CD4-positive, alpha-beta T cell treated with Interleukin-17A for 4 hours (primary cell): ENCODE measurements at places on chromosomes 13 and 19.

- no peak for DNase-seq
These were observed 49.0 kb downstream of the ARHGEF18 start for GRCh38 chr19:7397687-7398086.

DNA sequence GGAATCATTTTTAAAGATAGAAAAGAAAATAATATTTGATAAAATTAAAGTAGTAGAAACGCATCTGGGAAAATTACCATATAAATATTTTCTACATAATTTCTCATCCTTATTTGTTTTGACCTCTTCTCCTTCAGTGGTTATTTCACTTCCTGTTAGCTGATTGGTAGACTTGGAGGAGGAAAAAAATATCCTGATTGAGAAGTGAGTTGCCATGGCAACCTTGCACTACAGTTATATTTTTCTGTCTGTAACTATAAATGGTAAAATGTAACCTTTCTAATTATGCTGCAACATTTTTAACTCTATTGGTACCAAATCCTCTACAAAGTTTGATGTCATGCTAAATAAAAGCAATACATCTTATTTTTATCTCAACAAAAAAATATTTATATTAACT is 45.2 kb downstream of the SCEL start:
- no peak for DNase-seq

- DNase-seq, result no peak
These were observed 3.6 kb upstream of the N4BP2L2 start for GRCh38 chr13:32542221-32542620.

DNA sequence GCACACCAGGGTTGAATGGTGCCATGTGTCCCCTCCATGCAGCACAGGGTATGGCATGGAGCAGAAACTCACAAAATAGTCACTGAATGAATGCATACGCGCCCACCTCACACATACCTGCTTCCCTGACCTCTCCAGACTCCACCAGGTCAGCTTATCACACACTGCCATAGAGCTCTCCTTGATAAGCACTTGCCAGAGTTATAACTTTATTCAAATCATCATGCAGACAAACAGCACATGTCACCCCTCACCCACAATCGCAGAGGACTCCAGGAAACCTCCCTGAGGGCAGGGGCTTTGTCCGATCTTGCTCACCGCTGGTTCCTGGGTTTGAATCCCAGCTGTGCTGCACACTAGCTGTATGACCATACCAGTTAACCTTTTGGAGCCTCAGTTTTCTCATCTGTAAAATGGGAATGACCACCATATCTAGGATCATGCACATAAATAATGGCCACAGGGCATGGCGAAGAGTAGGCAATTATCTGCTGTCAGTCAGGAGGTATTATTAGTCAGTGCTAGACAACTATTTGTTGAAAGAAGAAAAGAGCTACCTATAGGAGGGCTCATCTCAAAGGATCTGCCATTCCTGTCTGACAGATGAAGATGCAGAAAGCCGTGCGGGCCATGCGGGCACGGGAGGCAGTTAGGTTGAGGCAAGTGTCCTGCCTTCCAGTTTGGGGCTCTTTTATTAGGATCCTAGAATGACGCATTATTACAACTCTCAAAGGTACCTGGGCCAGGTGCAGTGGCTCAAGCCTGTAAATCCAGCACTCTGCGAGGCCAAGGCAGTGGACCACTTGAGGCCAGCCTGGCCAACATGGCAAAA is 14.0 kb downstream of the XRCC1 start:
- no peak for DNase-seq

- no peak for DNase-seq
These were observed at the start of gene KLK11 for GRCh38 chr19:51026554-51026831. Gene KLK11, minus strand, starts transcription at chr19:51026616. Its CDS starts 985 bp downstream, at chr19:51025631.

GRCh38 chr13:101488734-101489133 is 36.3 kb downstream of the ITGBL1 start:
- no peak for DNase-seq

DNA sequence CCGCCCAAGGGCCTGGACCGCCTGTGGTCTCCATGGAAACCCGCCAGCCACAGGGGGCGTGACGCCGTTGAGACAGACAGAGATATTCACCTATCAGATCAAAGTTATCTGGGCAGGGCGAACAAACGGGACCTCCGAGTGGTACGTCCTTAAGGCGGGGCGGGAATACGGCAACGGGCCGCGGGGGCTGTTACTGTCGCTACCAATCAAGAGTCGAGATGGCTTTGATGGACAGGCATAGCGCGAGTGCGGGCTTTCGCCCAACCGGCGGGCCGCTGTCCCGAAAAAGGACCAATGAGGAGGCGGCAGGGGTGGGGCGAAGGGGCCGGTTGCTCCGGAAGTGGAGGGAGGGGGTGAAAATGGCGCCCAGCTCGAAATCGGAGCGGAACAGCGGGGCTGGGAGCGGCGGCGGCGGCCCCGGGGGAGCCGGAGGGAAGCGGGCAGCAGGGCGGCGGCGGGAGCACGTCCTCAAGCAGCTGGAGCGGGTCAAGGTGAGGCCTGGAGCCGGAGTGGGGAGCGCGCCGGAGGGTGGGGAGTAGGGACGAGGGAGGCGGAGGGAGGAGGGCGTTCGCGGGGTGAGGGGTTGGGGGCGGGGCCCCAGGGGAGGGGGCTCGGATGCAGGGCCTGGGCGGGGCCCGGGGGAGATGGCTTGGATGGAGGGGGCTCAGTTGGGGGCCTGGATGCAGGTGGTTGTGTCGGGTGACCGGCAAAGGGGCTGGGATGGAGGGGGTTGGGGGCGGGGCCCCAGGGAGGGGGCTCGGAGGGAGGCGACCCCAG is at the start of gene DCAF15:
DCAF15 (plus strand) TSS at position 356 of the 777 bp plus-strand sequence; CDS start at position 360, 4 bp downstream.
- DNase-seq, result peak; percentile 98

- DNase-seq, result no peak
These were observed 104.7 kb upstream of the TSC22D1 start for GRCh38 chr13:44680746-44681355.

- DNase-seq, result no peak
These were observed 239.2 kb upstream of the RFC3 start for GRCh38 chr13:33578786-33579185.

DNA sequence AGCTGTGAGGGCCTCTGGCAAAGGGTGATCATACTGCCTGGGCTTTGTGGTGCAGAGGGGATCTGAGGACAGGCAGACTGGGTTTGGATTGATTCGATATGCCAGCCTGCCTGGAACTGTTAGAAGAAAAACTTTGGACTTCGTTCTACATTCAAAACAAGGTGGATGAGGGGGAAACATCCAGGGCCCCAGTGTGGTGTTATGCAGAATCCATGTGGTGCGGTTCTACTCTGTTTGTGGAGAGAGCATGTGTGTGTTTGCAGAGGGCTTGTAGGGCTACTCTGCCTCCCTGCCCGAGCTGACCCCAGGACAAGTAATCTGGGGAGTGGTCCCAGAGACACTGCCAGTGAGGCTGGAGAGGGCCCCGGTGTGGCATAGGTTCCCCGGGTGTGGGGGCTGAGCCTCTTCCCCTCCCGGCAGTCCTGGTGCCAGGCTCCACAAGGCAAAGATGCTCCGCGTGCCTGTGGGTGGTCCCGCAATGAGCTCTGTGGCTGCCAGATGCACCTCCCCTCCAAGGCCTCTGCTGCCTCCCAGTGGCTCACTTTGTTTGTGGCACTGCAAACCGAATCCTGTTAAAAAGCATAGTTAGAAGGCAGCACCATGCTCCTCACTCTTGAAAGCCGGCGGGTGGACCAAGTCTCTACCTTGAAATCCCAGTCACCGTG is 22.3 kb upstream of the TFDP1 start:
- DNase-seq, result peak; percentile 44

DNA sequence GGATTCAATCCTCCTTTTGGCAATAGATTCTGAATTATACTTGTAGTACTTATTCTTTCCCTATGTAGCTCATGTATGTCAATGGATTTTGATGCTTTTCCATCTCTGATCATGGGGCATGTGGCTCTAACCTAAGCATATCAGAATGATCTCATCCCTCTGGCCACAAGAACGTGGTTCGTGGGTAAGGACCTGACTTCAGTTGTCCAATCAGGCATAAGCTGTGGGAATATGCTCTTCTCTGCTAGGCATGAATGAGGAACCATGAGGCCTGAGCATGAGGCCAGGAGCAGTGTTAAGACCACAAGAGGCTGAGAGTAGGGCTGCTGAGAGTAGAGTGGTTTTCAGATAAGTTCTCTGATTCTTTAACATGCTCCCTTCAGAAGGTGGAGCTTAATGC is 292.4 kb upstream of the TSHZ3 start:
- DNase-seq, result no peak

- DNase-seq, result no peak
These were observed 185.7 kb downstream of the KATNAL1 start for GRCh38 chr13:30121666-30122065.

DNA sequence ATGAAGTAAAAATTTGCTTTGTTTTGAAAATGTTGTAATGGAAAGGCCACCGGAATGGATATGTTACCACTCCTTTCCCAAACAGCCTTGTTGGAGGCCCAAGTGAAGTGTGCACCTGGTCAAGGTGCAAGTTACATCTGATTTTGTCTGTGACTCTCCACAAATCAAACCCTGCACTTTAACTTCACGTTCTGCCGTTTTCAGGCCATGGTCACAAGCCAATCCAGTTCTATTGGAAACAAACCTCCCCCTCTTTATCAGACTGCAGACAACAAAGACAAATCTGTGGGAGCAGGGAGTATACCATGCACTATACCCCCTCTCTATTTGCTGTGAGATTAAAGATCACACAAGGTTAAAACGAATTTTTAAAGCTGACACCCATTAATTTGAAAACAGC is 155.6 kb upstream of the RFC3 start:
- no peak for DNase-seq

DNA sequence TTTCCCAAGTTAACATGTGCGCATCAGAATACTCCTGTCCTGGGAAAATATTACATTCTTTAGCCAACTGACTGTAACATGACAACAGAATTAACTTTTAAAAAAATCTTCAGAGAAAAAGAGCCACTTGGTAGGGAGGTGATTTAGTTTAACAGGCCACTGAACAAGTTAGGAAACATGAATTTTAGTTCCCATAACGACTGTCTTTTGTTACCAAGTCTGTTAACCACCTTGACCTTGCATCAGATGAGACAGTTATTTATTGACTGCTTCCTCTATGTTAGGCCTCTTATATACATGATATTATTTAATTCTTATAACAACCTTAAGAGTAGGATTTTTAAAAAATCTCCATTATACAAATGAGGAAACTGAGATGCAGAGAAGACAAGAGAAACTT is 268.6 kb downstream of the NDFIP2 start:
- no peak for DNase-seq

- DNase-seq, result no peak
These were observed 11.7 kb downstream of the NKPD1 start for GRCh38 chr19:45149129-45149528.

GRCh38 chr19:2455851-2456570 is 748 bp downstream of the LMNB2 start:
- peak; percentile 50 for DNase-seq

- DNase-seq, result no peak
These were observed 136.0 kb downstream of the DCLK1 start for GRCh38 chr13:35995136-35995535.

GRCh38 chr19:18271433-18271841 is 2.8 kb downstream of the IQCN start:
- DNase-seq, result no peak

GRCh38 chr13:39317291-39317690 is 279.0 kb downstream of the NHLRC3 start:
- no peak for DNase-seq

- DNase-seq, result no peak
These were observed 104.6 kb upstream of the IPO5 start for GRCh38 chr13:97848886-97849285.

DNA sequence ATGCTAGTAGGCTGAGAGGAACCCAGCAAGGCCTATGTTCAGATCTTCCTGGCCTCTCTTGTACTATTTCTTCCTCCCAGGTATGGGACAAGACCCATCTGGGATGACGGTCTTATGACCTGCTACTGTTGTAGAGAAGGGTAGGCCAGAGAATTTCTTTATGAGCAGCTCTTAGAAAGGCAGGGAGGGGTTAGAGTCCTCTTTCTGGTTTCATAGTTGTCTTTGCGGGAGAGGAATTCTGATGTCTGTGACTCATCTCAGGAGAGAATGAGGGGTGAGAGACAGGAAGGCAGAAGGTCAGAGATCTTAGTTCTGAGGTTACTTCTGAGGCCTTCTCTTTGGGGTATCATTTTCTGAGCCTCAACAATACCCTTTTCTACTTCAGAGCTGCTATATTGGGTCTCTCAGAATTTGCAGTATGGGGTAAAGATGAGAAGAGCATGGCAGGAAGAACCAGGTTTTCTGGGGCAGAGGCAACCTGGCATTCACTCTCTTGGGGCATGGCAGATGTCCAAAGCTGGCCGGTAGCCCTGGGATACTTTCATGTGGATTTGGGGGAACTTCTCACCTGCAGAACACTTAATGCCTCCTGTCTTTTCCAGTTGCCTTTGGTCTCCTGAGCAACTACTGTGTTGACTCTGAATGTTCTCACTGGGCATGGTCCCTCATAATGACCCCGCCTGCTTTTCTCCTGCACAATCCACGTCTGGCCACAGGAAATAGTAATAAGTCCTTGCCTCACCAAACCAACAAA is 154.4 kb downstream of the GGACT start:
- no peak for DNase-seq

DNA sequence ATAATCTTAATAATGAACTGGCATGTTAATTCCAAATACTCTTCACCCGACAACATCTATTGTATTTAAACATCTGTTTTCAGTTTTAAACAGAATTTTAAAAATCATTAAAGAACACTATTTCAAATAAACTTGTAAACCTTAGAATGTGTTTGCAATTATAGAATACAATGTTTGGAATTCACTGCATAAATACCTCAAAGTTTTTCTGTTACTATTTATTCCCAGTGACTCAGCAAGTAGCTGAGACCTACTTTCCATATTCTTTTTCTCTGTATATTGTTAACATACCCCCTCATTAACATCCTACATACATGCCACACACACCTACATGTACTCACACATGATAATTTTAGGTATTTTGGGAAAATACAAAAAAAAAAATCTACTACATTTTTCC is 1134.3 kb downstream of the SLITRK1 start:
- DNase-seq, result no peak

- no peak for DNase-seq
These were observed 10.0 kb downstream of the FCGBP start for GRCh38 chr19:39924389-39924788.

- DNase-seq, result no peak
These were observed 1.3 kb downstream of the ZFP14 start for GRCh38 chr19:36377541-36378178.

- no peak for DNase-seq
These were observed 43.4 kb upstream of the MEDAG start for GRCh38 chr13:30862707-30863106.

DNA sequence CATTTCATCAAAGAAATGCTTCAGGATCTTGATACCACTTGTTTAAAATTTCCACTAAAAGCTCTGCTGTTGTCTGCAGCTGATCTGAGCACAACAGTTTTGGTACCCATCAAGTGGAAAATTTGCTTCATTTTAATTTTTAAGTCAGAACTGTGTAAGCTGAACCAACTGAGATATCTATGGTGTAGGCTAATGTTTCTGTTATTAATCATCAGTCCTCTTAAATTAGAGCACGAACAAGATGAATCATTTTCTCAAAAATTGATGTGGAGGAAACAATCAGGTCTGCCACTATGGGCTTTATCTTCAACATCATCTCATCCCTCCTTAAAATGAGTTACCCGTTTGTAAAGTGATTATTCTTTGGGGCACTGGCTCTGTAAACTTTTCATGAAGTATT is 221.5 kb upstream of the NBEA start:
- no peak for DNase-seq

- DNase-seq, result peak; percentile 89
These were observed 28.3 kb downstream of the IL12RB1 start for GRCh38 chr19:18058208-18059009.

GRCh38 chr19:35026418-35026817 is 3.9 kb upstream of the SCN1B start:
- no peak for DNase-seq
